Fibroblast of skin of left quadriceps (primary cell): ENCODE measurements at places on chromosomes 5 and 9.

- DNase-seq, result peak; percentile 88
Measured at GRCh38 chr9:70407081-70407503, 7.4 kb downstream of the KLF9 start.

DNA sequence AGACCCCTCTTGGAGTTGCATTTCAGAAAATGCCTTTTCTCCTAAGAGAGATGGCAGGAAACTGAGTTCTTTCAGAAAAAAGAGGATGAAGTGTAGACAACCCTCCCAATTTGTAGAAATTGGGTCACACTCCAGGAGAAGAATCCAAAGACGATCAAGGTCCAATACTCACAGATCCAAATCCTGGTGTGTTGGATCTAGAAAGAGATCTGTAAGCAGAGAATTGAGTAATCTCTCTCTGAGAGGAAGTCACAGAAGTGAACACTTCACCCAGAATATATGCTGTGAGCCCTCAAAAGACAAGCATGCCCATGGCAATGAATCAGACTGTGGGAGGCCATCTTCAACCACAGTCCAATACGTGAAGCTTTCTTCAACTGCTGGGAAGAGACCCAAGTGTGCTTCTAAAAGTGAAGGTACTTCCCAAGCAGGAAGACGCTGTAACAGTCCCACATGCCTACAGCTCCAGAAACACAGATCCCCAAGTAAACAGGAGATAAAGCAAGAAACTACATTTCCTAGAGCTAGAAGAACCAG is 182.7 kb downstream of the SMC2 start:
- peak; percentile 25 for DNase-seq

DNA sequence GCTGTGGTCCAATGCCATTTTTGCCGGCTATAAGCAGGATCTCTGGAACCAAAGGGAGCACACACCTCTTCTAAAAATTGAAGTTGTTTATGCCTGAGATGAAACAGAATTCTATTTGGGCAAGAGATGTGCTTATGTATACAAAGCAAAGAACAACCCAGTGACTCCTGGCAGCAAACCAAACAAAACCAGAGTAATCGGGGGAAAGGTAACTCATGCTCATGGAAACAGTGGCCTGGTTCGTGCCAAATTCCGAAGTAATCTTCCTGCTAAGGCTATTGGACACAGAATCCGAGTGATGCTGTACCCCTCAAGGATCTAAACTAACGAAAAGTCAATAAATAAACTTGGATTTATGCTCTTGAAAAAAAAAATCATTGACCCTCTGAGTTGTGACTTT is 178.7 kb downstream of the CEMIP2 start:
- no peak for DNase-seq

DNA sequence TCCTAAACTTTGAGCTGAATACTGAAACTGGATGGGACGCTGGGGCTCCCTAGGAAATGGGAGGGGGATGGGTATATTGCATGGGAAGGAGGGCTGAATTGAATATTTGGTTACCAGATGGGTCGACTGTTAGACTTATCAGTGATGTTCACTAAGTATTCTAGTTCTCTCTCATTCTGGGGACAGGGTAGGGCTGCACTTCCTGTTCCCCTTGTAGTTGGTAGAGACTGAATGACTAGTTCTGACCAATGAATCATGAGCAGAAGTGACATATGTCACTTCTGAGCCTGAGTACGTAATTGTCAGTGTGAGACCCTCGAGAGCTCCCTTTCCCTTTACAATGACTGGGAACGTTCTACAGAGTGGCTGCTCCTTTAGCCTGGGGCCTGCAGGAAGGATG is 55.5 kb upstream of the DMRT1 start:
- DNase-seq, result no peak

DNA sequence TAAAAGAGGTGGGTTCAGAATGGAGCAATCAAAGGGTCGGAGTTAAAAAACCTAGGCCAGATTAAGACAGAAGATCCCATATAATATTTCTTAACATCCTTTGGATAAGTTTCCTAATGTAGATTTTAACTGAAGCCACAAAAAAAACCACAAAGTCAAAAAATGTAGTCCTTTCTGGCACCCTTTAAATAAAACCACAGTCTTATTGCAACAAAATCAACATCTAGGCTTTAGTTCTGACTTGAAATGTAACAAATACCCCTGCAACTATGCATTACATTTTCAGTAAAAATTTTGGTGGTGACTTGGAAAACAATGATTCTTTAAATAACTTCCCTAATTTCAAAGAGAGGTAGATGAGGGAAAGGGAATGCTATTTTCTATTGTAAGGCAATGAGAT is 109.2 kb downstream of the PSAT1 start:
- DNase-seq, result peak; percentile 9

- no peak for DNase-seq
Measured at GRCh38 chr9:38160613-38161215, 91.7 kb upstream of the SHB start.

DNA sequence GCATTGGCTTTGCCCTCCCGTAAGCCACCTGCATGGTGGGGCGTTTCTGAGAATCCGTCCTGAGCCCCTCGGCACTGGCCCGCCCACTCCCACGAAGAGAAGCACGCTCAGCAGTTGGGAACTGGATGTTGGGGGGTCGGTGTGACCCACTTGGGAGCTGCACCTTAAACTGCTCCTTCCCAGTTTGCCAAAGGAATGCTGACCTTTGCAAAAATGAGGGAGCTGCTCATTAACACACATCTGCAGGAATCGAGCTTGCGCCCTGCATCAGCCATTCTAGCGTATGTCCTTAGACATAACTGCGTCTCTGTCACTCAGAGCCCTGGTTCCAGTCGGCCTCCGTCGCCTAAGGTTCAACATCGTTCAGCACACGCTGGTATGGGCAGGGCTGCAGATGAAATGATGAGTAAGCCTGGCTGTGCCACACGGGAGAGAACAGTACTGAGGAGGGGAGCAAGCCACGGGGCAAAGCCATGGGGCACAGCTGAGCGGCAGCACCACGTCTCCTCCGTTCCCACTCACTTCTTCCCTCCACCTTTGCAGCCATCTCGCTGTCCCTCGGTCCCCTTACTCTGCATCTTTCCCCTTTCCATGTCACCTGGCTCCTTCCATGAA is 28.8 kb upstream of the NCS1 start:
- DNase-seq, result no peak

DNA sequence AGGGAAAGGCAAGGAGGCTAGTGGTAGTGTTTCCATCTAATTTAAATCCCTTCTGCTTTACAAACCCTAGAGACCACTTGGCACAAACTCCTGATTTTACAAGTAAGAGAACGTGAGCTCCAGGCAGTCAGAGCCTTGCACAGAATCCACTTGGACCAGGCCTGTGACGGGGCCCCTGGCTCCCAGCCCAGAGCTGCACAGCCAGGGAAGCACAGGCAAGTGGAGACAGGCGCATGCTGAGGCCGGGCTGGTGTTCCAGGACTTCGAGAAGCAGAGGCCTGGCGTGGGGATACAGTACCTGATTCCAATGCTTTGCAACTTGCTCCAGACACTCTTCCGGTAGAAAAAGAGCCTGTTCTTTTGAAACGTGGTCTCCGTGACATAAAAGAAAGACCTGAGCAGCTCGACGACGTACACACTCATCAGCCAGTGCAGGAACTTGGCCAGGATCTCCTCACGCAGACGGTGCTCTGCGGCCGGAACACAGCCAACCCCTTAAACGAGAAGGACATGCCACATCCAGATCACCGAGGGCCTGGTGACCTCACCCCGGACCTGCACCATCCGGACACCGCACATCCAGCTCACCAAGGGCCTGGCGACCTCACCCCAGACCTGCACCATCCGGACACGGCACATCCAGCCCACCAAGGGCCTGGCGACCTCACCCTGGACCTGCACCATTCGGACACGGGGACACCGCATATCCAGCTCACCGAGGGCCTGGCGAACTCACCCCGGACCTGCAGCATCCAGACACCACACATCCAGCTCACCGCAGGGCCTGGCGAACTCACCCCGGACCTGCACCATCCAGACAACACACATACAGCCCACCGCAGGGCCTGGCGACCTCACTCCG is 12.5 kb downstream of the TERT start:
- no peak for DNase-seq

DNA sequence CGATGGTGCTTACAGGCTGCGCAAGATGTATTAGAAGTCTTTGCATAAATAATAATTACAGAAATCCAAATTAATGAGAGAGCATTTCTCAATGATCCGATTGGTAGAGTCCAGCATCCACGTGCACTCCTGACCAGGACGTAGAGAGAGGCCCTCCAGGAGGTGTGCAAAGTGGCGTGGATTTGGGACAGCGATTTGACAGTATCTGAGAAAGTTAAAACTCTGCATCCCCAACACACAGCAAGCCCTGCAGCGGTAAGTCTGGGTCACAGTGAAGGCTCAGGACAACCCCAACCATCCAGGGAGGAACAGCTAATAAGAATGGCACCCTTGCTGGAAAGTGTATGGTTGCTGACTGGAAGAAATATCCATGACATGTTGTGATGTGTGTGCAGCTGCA is 180.2 kb downstream of the AUH start:
- no peak for DNase-seq

GRCh38 chr5:68352166-68352565 is 136.6 kb downstream of the PIK3R1 start:
- no peak for DNase-seq

GRCh38 chr9:109331353-109331752 is 10.5 kb upstream of the EPB41L4B start:
- no peak for DNase-seq

DNA sequence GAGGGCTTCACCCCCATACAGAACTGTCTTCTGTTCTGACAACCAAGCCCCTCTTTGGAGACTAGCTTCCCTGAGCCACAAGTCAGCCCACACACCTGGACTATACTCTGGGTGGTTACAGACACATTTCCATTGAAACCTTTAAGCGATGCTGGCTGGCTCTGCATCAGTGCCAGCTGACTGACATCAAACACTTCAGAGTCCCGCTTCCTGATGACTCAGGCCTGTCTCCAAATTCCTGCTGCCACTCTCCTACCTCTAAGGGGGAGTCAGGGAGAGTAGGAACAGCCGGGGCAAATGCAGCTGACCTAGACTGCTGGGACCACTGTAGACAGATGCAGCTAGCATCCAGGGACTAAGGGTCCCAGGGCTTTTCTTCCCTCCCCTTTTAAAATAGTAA is 59.4 kb downstream of the SIL1 start:
- no peak for DNase-seq

GRCh38 chr5:33649549-33650482 is 209.1 kb downstream of the TARS1 start:
- peak; percentile 73 for DNase-seq
